Omental fat pad (tissue), 4 donors: ENCODE measurements at places on chromosomes 1 and 21.

DNA sequence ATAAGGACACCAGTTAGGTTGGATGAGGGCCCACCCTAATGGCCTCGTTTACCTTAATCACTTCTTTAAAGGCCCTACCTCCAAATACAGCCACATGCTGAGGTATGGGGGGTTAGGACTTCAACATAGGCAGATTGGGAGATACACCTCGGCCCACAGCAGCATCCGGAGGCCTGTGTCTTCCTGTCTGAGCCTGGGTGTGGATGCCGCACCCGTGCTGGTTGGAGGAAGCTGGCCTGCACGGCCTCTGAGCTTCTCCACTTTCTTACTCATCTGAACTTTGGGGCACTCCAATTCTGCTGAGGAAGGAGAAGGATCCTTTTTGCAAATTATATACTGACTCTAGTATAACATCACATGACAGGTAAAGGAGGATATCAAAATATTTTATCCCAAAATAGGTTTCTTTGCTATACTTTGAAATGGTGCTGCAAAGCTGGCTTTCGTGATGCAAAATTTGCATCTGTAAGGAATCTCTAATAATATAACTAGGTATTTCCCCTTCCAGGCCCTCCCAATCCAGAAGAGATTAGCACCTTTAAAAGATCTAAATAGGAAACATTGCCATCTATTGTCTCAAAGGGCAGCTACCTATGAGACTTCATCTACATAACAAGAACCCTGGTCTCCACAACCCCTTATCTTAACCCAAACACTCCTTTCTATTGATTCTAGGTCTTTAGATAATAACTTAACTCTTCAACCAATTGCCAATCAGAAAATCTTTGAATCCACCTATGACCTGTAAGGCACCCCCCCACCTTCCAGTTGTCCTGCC, 247.6 kb downstream of the KCNJ6 start:
- DNase-seq = no peak

DNA sequence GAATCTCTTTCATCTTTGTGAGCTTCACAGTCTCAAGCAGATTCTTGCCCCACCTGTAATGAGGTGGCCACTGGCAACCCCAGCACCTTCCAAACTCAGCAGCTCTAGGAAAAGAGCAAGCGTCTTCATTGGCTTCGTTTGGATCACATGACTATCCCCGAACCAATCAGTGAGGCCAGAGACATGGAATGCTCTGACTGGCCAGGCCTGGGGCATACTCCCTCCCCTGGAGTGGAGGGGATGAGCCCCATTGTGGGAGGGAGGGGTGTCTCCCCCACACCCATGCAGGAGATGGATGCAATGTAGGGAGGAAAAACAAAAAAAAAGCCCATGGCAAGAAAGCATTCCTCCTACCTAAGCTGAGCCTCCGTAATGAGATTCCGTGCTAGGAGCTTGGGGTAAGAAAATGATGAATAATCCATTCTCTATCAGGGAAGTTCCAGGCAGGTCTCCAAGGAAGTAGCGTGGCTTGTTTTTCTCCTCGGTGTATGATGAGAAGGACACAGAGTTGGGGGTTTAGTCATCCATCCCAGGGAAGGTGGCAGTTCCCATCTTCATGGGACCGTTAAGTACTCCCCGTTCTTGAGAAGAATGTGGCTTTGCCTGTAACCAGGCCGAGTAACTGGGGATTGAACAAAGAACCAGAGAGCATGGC, 32.7 kb downstream of the FHAD1 start:
- DNase-seq = no peak

GRCh38 chr1:36494971-36495370, 12.3 kb upstream of the CSF3R start:
- DNase-seq = no peak

DNA sequence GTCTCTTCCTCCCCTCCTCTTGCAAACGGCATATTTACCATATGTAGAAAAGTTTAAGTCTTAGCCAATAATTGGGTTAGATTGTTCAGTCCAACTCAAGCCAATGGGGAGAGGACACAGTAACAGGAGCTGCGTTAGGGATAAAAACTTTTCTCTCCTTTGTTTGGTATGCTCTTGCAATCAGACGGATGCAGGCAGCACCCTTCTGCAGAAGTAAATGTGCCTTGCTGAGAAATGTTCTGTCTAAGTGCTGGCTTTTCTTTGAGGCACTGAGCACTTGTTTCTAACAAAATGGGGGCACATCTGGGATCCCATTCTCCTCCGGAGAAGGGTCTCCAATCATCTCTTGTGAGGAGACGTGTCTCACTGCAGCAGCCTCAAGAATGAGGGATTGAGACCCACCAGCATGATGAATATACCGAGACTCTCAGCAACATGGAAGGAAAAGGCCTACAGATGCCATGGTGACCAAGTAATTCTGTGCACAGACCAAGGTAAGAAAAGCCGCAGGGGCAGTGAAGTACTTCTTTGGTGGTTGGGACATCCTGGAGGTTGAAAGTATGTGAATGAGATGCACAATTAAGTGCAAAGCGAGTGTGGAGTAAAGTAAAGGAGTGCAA, 20.7 kb upstream of the GNG4 start:
- no peak for DNase-seq

- DNase-seq = no peak
Observed at GRCh38 chr1:177310326-177310725, 139.6 kb downstream of the BRINP2 start.

DNA sequence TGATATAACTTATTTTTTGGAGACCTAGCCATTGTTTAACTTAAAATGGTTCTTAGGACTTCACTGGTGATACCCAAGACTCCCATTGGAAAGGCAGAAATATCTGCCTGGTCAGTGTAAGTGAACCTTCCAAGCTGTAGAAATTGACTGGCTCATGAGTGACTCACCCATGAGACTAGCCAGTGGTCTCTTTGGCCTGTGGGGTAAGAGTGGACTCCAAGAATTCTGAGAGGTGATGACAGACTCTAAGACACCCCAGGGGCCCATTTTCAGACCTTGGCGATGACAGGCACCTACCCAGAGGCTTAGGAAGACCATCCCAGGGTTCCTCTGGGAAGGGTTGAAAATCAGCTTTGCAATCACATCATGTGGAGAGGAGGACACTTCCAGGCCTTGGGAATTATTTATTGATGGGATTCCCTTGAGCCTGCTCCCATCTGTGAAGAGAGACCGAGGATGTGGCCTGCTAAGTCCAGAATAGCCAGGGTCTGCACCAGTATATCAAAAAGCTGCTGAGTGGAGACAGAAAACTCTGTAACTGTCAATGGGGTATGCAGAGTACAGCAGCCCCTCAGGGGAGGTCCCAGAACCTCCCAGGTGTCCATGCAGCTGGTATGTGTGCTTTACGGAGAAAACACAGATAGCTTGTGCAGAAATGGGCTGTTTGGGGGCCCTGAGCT, 78.9 kb downstream of the KAZN start:
- DNase-seq = no peak

GRCh38 chr1:68281946-68282615, 49.8 kb upstream of the WLS start:
- no peak for DNase-seq

- DNase-seq = no peak
Observed at GRCh38 chr1:107359472-107360241, 218.8 kb downstream of the NTNG1 start.
